ENCODE measurements at places on chromosomes 3 and 15.

DNA sequence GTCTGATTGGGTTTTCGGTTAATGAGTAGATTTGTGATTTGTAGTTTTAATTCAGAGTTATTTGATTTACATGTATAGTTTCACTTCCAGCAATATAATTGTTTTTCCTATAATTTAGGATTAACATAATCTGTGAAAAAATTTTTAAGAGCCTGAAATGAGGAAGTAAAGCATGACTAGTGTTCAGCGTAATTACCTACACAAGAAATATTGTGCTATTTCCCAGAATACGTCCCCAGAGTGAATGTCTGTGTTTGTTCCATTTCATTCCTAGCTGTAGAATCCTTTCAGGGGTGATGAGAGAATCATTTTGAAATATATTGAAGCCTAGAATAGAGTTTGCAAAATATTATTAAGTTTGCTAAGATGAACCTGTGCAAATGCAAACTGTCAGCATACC, 247.1 kb downstream of the BBX start:
- no peak for DNase-seq

GRCh38 chr3:8529181-8529637, 27.6 kb downstream of the LMCD1 start:
- no peak for DNase-seq

GRCh38 chr3:45915518-45916231, 27.6 kb upstream of the CXCR6 start:
- peak; percentile 68 for DNase-seq

DNA sequence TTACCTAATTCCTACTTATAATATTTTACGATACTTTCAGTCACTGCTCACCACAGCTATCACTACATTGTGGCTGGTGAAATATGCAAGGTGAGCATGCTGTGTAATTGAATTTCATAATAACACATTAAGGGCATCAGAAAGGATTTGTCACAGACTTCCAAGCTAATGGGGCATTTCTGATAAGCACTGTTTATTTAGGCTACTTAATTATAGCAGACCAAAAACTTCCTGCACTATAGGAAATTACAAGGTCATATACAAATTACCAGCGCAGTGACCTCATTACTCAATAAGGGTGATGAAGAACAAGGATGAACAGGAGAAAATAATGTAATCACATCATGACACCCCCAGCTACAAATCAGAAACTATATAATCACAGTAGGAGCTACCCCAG, 88.6 kb upstream of the FAM3D start:
- DNase-seq: no peak

DNA sequence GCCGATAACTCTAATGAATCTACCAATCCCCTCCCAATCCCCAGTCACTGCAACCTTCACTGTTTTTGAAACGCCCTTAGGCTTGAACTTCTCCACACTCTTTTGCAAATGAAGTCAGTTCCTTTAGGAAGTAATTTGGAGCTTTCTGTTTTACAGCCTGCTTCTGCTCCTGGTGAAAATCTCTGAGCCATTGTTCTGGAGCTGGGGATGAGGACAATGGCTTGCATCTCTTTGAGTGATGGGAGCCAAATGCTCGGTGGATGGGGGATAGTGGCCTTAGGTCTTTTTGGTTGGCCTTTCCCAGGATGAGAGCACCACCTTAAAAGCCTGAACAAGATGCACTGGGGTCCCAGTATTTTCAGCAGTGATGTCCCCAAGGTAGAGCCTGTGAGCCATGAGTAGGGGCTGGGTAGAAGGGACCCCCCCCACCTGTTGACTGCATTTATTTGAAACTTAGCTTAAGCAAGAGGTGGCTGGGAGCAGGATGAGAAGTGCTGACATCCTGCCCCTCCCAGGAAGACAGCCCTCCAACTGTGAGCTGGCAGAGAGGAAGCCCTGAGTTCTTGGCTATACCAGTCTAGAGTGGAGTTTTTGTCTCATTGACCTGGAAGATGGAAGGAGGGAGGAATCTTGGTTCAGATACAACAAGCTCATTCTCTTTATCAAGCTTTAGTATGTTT, 7.6 kb upstream of the MYO5C start:
- DNase-seq: no peak

DNA sequence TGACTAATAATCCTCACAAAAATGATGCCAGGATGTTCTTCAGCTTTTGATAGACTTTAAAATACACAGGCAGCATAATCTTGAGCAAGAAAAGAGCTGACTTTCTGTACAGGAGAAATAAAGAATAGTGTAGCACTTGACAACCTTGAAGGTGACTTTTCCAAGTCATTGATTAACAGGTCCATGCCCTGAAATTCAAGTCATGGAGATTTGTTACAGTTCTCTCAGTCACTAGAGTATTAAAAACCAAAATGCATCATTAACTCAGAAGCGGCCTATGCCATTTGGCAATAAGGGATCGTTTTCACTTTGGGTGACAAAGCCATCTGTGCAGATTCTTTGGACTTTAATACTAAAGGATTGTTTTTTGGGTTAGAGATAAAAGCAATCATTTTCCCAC, 692.7 kb upstream of the SGO1 start:
- DNase-seq: no peak

GRCh38 chr3:59313365-59313764, 263.5 kb upstream of the CFAP20DC start:
- peak; percentile 41 for DNase-seq

GRCh38 chr3:190506271-190506670, 7.6 kb upstream of the IL1RAP start:
- no peak for DNase-seq

DNA sequence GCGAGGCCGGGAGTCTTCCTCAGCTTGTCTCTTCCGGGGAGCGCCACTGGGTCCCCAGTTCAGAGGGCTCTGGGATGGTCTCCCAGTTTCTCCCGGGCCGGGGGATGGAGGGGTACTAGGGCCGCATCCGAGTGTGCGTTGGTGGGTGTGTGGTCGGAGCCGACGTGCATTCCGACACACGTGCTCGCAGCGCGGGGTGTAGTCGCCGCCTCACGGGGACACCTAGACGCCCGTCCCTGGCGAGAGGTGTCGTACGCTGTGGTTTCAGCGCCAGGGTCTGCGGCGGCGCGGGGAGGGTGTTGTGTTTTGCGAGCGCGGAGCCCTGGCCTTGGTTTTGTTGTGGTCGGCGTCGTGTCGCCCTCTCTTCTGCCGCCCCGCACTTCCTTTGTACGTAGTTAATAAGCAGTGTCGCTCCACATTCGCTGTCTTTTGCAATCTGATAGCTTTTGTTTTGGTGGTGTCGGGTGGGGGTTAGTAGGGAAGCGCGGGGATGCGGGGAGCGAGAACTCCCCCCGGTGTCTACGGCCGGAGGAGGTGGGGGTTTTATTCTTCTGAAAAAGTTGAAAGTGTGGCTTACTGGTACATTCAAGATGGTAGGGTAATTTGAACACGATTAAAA, 2.2 kb downstream of the IGF1R start:
- DNase-seq: peak; percentile 51

- DNase-seq: no peak
These were observed 79.7 kb downstream of the STAG1 start for GRCh38 chr3:136672457-136672856.

DNA sequence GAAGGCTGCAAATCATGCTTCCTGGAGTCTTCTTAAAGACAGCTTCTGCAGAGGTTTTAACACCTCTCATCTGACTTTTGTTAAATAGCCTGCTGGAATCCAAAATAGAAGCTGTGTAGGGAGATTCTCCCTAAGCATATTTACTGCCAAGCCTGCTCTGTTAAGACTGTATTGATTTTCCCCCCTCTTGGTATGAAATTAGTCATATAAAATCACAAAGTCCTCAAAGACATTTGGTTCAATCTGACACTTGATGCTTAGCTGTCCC, 94.6 kb downstream of the ITPR1 start:
- DNase-seq: no peak

DNA sequence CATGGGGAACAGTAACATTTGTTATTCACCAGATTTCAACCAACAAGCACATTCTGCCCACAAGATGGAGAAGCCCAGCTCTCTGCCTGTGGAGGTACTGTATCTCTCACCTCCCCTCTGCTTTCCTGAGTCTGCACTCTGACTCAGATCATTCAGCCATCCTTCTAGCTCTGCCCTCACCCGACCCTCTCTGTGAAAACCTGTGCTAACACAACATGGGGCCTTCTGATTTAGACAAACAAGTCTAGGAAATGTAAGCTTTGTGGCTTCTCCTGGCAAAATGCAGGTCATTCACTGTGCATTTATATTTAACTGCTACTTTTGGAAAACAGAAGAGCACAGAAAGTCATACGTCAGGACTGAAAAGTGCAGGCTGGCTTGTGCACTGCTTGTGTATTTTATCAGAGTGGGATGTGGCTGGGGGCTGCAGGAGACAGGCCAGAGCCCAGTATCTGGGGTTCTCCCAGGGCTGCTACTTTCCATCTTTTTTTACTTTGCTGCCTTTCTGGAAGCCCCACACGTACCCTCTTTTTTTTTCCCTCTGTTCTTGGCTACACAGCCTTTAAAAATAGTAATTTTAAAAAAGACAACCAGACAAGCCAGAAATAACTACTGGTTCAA, 50.8 kb downstream of the SUSD5 start:
- no peak for DNase-seq

GRCh38 chr3:66572090-66572675, 71.4 kb upstream of the LRIG1 start:
- DNase-seq: no peak

GRCh38 chr3:72844436-72844993, 3.7 kb downstream of the SHQ1 start:
- no peak for DNase-seq
